ENCODE measurements at places on chromosomes 7 and 10. TPM values are rescaled to one million over a fixed set of nuclear protein-coding genes. Genes with fewer than 3 reads are reported as not detected.

- DNase-seq = no peak
Measured at GRCh38 chr7:112721366-112721765, 68.8 kb downstream of the TMEM168 start.

Gene CFAP58
- total RNA-seq = not detected

DNA sequence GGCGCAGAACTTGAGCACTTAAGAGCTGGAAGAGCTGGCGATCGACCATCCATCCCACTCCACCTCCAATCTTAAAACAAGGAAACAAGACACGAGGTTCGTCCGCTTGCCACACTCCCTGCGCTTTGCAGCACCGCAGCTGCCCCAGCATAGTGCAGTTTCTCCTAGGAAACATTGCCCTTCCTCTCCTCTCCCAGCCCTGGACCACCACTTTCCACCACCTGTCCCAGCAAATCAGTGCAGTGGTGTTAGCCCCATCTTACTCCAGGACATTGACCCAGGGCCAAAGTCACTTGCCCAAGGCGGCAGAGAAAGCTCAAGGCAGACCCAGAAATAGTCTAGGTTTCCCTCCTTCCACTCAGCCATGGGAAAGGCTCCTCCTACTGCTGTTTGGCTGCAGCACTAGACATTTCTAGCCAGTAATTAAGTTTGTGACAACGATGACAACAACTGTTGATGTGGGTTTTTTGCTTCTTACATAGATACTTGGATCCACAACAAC is 1.5 kb upstream of the PARD3 start:
- no peak for DNase-seq

Gene HOXA3
- total RNA-seq = 7.0 TPM
